CD4-positive, CD25-positive, alpha-beta regulatory T cell (primary cell): ENCODE measurements at places on chromosomes 2 and 18.

GRCh38 chr18:43590182-43590903 is 313.1 kb upstream of the SYT4 start:
- DNase-seq, result no peak

DNA sequence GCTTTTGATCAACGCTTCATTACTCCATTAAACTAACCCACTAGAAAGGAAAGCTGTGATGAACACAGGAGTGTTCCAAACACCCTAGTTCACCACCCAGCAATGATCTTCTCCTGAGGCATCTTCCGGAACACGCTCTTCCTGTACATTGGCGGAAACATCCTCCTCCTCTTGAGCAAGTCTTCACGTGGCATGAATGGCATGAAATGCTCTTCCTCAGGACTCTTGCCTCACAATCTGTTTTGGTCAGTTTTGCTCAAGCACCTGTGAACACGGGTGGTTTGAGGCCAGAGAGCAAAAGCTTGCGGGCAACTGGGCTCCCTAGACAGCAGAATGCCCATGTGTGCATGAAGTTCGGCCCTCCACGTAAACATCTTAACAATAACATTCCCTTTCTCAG is 734.2 kb upstream of the SALL3 start:
- no peak for DNase-seq

GRCh38 chr2:67904566-67904965 is 158.2 kb downstream of the C1D start:
- DNase-seq, result no peak

GRCh38 chr2:32745191-32745590 is 117.3 kb downstream of the TTC27 start:
- DNase-seq, result no peak

- DNase-seq, result peak; percentile 86
Observed at GRCh38 chr2:197889041-197889440, 84.6 kb downstream of the PLCL1 start.

- no peak for DNase-seq
Observed at GRCh38 chr2:10265329-10266132, 37.2 kb upstream of the HPCAL1 start.

GRCh38 chr2:240663546-240664190 is 19.0 kb downstream of the AQP12B start:
- no peak for DNase-seq

- no peak for DNase-seq
Observed at GRCh38 chr2:84373391-84373790, 85.7 kb downstream of the SUCLG1 start.

GRCh38 chr2:148524519-148524919 is 120.0 kb upstream of the EPC2 start:
- no peak for DNase-seq

- DNase-seq, result no peak
Observed at GRCh38 chr2:216556202-216556601, 57.6 kb downstream of the RPL37A start.

GRCh38 chr2:197911667-197912066 is 107.3 kb downstream of the PLCL1 start:
- no peak for DNase-seq

DNA sequence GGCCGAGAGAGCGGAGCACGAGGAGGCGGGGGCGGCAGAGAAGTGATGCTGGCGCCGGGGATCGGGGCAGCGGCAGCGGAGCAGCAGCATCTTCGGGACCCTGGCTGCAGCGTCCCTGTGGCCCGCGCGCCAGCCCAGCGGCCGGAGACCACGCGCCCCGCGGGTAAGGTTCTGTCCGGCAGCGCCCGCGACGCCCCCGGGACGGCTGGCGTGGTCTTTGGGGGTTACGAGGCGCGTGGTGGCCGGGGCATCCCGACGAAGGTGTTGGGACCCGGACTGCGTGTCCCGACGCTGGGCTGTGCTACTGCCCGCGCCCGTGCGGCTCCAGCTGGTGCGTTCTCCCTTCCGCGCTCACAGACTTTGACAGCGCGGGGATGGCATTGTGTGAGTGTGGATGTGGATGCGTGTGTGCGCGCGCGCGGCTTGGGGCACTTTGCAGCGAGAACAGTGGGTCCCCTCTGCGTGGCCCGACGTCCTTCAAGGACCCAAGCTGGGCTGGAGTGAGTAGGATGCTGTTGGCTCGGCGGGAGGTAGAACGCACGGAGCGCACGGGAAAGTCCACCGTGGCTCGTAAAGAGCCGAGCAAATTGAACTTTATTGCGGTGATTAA is 405.0 kb downstream of the XIRP2 start:
- DNase-seq, result peak; percentile 6

DNA sequence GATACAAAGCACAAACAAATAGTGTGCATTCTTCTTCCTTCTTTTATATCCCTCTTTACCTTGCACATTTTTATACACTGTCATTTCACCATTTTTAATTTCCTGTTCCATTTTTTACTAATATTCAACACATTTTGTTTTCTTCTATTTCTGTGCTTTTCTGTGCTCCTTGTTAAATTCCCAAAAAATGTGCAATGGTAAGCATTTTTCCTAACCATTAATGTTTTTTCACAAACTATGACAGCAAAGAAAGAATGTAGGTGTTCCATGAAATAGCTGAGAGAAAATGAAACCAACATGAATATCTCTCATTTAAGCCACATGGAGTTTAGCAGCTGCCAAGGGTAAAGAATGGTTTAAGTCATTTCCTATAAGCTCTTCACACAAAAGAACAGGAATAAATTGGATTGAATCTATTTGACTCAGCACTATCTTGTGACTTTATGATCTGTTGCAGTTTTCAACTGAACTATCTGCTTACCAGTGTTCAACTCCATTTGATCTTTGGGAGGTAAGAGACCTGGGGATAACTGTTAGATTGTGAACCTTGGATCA is 145.7 kb upstream of the CDH19 start:
- no peak for DNase-seq

DNA sequence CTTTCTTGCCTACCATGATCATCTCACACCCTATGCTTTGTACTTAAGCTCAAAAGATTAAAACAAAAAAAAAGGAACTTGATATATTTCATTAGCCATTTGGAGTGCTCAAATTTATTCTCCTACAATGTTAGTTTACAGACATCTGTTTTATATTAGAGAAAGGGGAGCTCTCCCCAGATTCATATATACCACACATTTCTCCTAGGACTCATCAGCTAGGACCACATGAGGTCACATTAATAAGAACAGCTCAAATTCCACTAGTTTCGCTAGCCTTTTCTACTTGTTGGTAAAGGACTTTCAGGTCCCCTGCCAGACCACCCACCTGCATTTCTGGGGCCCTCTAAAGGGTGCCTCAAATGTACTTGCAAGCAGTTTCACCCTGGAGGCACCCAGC is 151.2 kb upstream of the MMADHC start:
- no peak for DNase-seq

- DNase-seq, result no peak
Observed at GRCh38 chr2:241820625-241821384, 11.8 kb downstream of the NEU4 start.

- no peak for DNase-seq
Observed at GRCh38 chr2:181752301-181752700, 72.0 kb upstream of the NEUROD1 start.

GRCh38 chr18:39647627-39648534 is 2082.3 kb upstream of the CELF4 start:
- DNase-seq, result no peak
